ENCODE measurements at places on chromosomes 3 and 15.

DNA sequence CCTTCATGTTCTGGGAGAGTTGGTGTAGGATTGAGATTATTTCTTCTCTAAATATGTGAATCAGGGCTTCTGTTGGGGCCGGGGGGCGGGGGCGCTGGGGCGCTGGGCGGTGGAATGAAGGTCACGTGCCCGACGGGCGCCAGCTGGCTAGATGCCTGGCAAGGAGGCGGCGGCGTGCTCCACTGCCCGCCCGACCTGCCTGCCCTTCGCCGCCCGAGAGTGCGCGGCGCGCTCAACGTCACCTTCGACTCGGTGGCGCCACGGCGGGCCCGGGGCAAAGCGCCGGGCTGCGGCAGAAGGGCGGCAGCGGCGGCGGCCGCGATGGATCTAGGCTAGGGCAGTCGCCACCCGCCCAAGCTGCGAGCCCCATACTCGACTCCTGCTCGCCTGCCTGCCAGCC, 47.0 kb upstream of the LHFPL4 start:
- DNase-seq: no peak

- DNase-seq: no peak
These were observed 33.9 kb upstream of the SLC41A3 start for GRCh38 chr3:126117786-126118185.

DNA sequence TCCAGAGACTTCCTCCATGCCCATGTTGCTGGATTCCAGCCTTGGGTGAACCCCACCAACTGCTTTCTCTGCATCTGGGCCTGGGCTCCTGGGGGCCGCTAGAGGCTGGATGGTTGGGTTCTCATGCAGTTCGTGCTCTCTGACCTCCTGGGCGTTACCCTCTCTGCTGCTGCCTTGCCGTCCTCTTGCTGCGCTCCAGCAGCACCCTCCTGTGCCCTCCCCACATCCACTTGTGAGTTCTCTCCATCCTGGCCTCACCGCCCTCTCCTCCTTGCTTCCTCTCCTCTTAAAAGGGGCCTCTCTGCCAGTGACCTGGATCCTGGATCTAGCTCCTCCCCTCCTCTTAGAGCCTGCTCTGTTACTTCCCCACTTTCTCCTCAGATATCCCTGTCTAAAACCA, 43.7 kb downstream of the CHCHD6 start:
- no peak for DNase-seq

- no peak for DNase-seq
These were observed 960 bp downstream of the MFN1 start for GRCh38 chr3:179348325-179349013.

- DNase-seq: no peak
These were observed 299.5 kb downstream of the GAP43 start for GRCh38 chr3:115922681-115923347.

GRCh38 chr15:78024883-78025282, 52.6 kb downstream of the TBC1D2B start:
- DNase-seq: no peak
